ENCODE measurements at places on chromosomes 12 and 14.

- no peak for DNase-seq
Observed at GRCh38 chr12:80935111-80935510, 2.6 kb downstream of the LIN7A start.

- no peak for DNase-seq
Observed at GRCh38 chr12:16603260-16603915, 2.6 kb downstream of the LMO3 start.

DNA sequence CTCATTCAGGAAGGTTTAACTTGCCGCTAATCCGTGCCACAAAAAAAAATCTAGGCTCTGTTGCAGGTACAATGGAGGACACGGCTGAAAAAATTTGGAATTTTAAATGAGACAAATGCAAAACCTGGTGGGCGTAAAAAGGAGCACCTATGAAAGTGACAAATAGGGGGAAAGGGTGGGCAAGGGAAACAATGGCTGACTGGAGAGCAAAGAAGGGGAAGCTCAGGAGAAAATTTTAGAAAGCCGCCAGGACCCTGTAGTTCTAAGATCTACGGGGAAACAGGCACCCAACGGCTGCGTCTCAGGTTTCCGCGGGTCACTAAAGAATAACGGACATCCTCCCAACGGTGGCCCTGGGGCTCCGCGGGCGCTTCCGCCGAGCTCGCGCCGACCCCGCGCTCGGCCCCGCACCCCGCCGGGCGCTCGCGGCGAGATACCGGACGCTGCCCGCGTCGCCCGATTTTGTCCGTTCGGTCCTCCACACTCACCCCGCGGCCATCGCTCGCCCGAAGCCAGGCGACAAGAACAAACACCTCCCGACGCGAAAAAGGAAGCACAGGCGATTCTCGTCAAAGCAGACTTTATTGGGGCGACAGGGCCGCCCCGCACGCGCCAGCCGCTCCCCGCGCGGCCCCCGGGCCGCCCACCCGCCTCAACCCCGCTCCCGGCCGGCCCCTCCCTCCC is 1.1 kb upstream of the YY1 start:
- peak; percentile 38 for DNase-seq

- no peak for DNase-seq
Observed at GRCh38 chr14:68506021-68506644, 286.7 kb downstream of the ZFP36L1 start.

- DNase-seq = no peak
Observed at GRCh38 chr12:42360747-42361403, 34.9 kb downstream of the PPHLN1 start.

GRCh38 chr12:102726686-102727085 is 190.4 kb downstream of the PAH start:
- DNase-seq = no peak

DNA sequence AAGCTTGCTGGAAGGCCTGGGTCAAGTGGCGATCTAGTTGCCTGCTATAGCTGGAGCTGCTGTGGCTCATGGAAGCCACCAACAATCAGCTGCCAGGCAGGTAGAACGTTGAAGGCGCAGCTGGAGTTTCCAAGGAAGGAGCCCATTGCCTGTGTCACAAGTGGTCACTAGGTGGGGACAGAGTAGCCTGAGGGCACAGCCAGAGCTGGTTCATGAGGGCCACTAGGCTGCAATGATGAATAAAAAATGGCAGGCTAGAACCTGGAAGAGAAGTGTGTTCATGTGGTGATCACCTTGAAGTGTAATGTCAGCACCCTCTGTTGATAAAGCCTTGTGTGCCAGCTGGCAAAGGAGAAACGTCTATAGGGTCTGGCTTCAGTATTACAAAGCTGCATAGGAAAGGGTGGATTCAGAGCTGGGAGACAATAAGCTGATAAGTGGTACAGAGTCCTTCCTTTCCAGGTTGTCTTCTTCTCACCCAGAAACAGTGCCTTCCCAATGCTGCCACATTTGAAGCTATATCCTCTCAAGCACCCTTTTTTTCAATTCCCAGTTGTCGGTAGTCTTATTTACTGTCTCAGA is 165.8 kb downstream of the EMP1 start:
- peak; percentile 67 for DNase-seq

DNA sequence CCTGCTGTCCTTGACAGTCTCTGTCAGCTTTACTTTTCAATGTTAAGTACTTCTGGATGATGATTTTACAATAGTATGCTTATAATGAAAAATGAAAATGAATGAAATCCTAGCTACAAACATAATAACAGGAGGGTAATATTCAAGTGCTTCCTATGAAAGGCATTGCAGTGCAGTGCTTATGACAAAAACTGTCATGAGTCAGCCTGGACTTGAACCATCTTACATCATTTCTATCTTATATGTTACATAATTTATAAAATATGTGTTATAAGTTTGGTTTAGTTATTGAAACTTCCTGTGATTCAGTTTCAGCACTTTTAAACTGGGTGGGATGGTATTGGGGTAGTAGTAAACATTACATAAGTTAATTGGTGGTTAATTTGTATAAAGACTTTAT is 451.7 kb downstream of the TMEM117 start:
- DNase-seq = no peak

Data from NCI-H1092 (cell line).